IMR-90 (cell line): ENCODE measurements at places on chromosomes 11 and 22. TPM values are rescaled to one million over a fixed set of nuclear protein-coding genes. Genes with fewer than 3 reads are reported as not detected.
A peak's percentile ranks its signal among the peaks of the same experiment; 100 is the strongest.

GRCh38 chr11:61587951-61588727 lies 7.3 kb upstream of the SYT7 start:
- DNase-seq = no peak
- H3K36me3 ChIP-seq = no peaks in the 10 kb centered on the region
- H3K4me1 ChIP-seq = peaks cover 2% of the 10 kb centered on the region; the same call in 1 of the 2 replicates
- peaks cover 71% of the 10 kb centered on the region for H3K27me3 ChIP-seq

DNA sequence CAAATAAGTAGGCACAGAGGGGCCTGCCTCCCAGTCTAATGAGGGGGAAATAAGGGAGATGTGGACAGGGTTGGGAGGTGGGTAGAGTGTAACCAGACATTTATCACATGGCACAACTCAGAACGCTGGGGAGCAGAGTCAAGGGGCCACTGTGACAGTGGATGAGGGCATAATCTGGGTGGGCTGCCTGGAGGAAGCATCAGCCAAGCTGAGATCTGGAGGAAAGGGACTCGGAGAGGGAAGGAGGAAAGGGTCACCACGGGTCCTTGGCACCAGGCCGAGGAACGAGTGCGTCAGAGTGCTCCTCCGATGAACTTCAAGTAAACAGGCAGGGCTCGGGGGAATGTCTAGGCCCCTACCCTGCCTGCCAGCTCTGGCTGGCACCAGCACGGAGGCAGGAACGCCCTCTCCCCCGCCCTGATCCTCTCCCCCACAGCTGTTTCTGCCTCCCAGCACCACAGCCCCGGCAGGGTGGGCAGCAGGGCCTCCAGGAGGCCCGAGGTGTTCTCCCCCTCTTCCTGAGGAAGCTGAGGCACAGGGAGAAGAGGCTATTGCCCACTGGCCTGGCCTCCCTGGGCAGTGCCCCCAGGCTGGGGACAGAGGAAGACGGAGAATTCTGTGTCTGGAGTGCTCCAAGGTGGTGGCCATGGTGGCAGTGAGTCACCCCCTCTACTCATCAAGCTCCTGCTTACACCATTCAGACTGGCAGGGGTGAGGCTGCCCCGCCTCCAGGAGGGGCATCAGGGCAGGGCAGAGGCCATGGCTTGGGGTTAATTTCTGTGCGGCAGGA lies 4.2 kb downstream of the ALDH3B1 start:
- no peaks in the 10 kb centered on the region for H3K27me3 ChIP-seq
- peaks cover 43% of the 10 kb centered on the region for H3K4me1 ChIP-seq
- no peak overlapping the region for H3K4me3 ChIP-seq
- DNase-seq = peak; percentile 87
- H3K27ac ChIP-seq = peak overlapping the region; percentile 78

DNA sequence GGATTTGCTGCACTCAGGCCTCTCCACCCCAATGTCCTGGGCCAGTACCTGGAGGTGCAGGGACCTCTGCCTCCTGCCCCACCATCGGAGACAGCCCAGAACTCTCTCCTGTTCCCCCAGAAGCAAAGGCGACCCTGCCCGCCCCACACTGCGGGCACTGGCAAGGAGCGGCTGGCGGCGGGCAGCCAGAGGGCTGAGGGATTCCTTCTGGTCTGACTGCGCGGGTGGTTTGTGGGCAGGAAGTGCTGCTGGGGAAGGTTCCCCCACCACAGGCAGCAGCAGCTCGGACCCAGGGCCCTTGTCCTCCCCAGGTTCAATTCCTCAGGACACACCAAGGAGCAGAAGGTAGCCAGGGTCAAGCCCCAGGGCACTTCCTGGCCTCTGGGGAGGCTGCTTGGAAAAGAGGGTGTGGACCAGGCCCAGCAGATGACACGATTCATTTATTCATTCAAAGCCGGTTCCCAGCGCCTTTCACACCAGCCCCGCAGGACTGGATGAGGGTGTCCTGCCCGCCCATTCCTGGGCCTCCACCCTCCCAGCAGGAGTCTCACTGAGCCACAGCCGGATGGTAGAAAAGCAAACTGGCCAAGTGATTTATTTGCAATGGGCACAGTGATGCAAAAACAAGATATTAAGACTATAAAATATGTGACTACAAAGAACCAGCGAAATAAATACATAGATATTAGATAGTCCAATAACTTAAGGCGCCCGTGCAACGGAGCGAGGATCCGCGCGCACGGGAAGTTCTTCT lies 1.2 kb downstream of the PHLDA2 start:
- peak overlapping the region; percentile 82; the same call in 1 of the 2 replicates for H3K27ac ChIP-seq
- H3K27me3 ChIP-seq = no peaks in the 10 kb centered on the region
- H3K4me1 ChIP-seq = peaks cover 13% of the 10 kb centered on the region
- no peaks in the 10 kb centered on the region for H3K36me3 ChIP-seq
- H3K4me3 ChIP-seq = peak overlapping the region; percentile 92

- no peak overlapping the region for H3K4me3 ChIP-seq
- H3K27me3 ChIP-seq = no peaks in the 10 kb centered on the region
- H3K27ac ChIP-seq = no peak overlapping the region
Measured at GRCh38 chr22:42178910-42179519, 48.4 kb upstream of the CYP2D6 start.

Gene CCDC116
- polyA plus RNA-seq = 0.27 and 0.34 TPM in 2 replicates
